Ovary (tissue), 10 donors: ENCODE measurements at places on chromosomes 7 and 10.

DNA sequence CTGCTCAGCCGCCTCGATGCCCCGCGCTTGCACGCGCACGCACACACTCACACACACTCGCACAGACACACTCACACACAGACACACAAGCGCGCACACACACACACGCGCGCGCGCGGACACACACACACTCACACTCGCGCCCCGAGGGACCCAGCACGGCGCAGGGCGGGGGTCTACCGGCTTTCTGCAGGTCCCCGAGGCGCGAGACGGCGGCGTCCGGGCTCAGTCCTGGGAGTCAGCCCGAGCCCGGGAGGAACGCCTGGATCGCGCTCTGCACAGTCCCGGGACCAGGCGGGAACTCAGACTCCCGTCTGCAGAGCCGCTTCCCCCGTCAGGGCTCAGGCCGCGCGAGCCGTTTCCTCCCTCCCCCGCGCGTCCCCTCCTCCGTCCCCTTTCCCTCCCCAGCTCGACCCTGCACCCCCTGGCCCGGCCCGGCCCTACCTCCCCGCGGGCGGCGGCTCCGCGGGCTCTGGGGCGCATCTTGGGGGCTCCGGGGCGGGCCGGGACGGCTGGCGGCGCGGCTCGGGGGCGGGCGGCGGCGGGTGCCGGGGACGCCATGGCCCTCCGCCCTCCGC, 464 bp downstream of the DENND2A start:
- DNase-seq: peak; percentile 74

- no peak for DNase-seq
Observed at GRCh38 chr10:108989976-108990375, 933.3 kb downstream of the XPNPEP1 start.

DNA sequence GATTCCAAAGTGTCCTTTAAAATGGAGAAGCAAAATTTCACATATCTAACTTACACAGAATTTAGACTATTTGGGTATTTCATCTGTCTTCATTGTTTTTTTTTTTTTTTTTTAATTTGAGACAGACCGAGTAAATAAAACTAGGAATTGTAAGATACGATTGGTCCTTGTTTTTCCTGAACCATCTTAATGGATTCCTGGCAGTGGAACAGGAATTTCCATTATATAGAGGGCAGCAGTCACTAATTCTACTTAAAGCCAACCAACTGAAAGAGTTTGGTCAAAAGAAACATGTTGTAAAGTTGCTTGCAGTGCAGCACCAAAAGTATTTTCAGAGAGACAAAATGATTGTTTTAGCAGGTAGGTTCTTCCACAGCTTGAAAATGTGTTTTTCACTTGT, 72.5 kb upstream of the HGF start:
- DNase-seq: no peak

GRCh38 chr7:19560111-19560883, 148.5 kb downstream of the POLR1F start:
- DNase-seq: no peak

DNA sequence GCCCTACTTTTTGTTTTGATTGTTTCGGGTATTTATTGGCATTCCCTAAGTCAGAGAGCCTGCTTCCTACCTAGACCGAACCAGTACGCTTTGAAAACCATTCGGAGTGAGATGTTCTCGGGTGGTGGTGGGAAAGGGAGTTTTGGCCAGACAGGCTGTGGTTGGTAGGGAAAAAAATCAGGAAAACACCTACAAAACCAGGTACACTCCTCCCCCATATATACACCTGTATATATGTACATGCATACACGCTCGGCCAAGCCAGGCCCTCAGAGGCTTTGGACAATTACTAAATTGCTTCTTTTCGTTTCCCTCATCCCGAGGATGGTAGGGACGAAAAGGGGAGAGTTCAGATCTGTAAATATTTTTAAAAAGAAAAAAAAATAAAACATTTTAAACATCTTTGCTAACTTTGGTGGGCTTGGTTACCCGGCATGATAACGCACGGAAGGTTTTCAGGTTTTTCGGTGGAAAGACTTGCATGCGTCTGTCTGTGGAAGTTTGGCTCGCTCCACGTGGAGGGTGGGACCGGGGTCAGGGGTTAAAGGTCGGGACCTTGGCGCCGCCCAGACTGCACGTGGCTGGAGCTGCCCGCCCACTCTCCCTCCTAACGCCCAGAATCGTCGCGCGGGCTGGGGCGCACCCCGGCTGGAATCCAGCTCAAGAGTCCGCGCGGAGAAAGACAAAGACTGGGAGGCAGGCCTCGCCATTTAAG, 2.5 kb downstream of the HMX2 start:
- no peak for DNase-seq

DNA sequence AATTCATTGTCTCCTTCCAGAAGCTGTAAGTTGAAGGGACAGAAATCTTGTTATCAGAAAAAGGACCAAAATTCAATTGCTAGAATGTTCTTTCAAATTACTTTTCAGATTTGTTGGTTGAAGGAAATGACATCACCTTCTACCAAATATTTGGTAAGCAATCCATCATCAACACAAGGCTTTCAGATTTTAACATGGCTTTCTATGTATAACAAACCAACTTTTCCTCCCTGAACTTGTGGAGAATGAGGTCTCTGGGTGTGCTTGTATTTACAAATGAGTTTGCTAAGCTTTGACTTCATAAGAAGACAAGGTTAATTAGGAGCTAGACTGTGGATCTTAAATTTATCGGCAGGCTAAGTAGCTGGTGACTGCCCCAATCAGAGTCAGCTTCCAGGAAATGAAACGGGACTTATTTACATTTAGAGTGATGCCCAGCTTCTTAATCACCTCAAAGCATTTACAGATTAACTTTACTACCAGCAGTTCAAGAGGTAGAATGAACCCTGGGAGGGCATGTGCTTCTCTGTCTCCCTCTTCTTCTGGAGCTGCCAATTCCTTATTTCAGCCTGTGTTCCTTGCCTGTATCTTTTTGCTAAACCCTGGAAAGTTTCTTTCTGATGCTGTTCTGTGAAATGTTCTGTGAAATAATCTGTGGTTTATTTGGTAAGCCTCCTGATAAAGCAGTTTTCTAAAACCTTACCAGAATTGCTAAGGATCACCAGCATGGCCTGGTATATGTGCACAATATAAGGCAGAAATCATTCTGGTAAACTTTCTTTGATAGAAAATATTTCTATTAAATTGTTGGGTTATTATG, 248.8 kb upstream of the FZD8 start:
- DNase-seq: no peak

GRCh38 chr7:1812509-1813393, 142.7 kb downstream of the ELFN1 start:
- DNase-seq: no peak

GRCh38 chr7:98212532-98213041, 1.3 kb downstream of the BHLHA15 start:
- DNase-seq: no peak

GRCh38 chr10:58734664-58735063, 222.0 kb downstream of the BICC1 start:
- no peak for DNase-seq

DNA sequence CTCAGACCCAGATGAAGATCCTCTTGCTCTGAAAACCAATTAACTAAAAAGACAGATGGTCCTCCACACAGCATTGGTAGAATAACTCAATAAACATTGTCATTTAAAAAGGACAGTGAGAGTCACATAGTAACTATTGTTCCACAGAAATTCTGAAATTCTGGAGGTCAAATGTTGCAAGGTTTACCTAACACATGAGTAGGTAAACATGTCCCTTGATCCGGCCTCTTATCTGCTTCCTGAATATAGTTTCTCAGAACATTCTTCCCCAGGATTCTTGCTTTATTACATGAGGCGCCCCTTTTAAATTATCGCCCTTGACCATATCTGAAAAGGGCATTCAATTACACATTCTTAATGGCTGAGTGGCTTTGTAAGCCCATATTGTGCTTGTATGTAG, 270.7 kb downstream of the SEMA3D start:
- no peak for DNase-seq

DNA sequence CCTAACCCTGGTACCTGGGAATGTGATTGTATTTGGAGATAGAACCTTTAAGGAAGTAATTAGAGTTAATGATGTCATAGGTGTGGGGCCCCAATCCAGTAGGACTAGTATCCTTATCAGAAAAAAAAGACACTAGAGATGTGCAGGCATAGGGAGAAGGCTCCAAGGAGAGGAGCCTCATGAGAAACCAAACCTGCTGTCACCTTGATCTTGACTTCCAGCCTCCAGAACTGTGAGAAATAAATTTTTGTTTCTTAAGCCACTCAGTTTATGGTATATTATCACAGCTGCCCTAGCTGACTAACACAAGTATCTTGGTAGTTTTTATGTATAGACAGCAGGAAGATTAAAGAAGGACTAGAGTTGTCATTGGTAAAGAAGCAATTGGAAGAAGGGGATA, 23.9 kb upstream of the CELF2 start:
- DNase-seq: no peak

DNA sequence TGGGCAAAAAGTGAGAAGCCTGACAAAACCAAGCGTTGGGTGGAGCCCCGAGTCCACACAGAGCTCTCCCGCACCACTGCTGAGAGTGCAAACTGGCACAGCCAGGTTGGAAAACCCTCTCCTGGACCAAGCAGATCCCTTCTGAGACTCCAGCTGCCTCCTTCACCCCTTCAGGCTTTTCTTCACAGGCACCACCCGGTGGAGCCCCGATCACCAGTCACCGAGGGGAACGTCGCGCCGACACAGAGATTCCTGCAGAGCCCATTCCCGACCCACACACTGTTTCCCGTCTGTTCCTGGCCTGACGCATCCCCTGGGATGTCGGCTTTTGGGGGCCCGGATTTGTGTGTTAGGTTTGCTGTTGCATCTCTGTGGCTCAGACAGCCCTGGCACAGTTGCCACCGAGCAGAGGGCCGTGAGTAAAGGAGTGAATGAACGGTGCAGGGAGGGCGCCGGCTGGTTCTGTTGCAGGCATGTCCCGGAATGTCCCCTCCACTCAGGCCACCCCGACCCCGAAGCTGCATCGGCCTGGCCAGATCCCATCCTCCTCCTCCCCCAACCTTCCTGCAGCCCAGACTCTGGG, 51.0 kb upstream of the INPP5A start:
- no peak for DNase-seq

DNA sequence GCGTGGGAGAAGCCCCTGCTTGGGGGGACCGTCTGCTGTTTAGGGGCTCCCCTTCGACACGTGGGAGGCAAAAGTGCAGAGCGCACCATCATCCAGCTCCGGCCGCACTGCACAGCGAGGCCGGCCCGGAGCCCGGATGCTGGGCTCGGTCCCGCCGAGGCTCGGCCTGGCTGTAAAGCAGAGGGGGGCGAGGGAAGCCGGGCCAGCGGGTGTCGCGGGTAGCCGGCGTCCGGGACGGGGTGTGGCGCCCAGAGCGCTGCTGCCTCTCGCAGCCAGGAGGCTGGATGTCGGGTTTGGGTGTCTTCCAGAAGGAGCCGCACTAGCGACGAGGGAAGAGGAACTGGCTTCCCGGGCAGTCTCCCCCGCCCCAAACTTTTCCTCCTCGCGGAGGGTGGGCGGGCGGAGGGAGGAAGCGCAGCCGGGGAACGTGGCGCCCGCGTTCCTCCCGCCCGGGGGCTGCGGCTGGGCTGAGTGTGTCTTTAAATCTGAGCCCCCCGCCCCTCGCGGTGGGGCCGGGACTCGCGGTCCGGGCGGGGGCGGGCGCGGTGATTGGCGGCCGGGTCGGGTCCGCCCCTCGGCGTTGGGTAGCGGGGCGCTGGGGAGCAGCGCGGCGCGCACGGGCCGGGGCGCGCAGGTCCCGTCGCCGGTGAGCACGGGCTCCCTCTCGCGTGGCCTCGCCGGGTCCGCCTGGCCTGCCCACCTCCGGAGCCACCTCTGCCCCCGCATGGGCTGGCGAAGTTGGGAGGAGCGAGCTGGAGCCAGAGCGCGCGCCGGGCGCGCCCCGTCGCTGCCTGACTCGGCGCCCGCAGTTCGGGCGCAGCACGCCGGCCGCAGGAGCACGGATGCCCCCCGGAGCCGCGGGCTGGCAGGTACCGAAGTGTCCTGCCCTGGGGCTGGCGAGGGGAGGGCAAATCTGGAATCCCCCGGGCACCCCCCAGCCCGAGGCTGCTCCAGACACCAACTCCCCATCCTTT, at the start of gene PALD1:
Gene PALD1, plus strand, starts transcription at position 577 of the 974 bp plus-strand sequence. CDS start 47,185 bp downstream, outside the sequence.
- DNase-seq: peak; percentile 77

- DNase-seq: no peak
Observed at GRCh38 chr7:4461531-4461930, 220.6 kb upstream of the FOXK1 start.

- no peak for DNase-seq
Observed at GRCh38 chr7:108486291-108486966, 30.2 kb upstream of the NRCAM start.

GRCh38 chr7:47497367-47498096, 84.4 kb downstream of the TNS3 start:
- DNase-seq: no peak
